ENCODE measurements at places on chromosomes 13 and 19.

- peak; percentile 85 for ATAC-seq
Observed at GRCh38 chr19:54339646-54340358, 840 bp upstream of the LILRA4 start.

- ATAC-seq: peak; percentile 86
Observed at GRCh38 chr13:27830010-27830409, 37.7 kb downstream of the GSX1 start.

DNA sequence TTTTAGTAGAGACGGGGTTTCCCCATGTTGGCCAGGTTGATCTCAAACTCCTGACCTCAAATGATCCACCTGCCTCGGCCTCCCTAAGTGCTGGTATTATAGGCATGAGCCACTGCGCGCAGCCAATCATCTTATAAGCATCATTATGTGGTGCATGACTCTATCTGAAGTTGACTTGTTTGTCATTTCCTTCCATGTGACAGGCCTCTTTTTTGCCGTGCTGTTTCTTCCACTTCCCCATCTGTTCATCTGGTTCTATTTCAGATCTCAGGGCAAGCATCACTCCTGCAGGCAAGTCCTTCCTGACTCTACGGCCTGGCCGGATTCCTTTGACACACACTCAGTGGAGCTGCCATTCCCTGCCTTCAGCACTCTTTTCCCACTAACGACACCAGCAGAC is 15.2 kb downstream of the COL5A3 start:
- no peak for ATAC-seq

GRCh38 chr19:48630296-48631063 is 6.7 kb downstream of the DBP start:
- no peak for ATAC-seq

GRCh38 chr19:58476498-58477015 is 405 bp downstream of the ZNF446 start:
- peak; percentile 0 for ATAC-seq

GRCh38 chr19:31378404-31378803 is 29.2 kb upstream of the TSHZ3 start:
- ATAC-seq: no peak

- ATAC-seq: peak; percentile 99
Observed at GRCh38 chr19:57559404-57560025, at the start of gene ZNF550. ZNF550 (minus strand) TSS chr19:57559863; CDS start chr19:57559682, 181 bp downstream.

- ATAC-seq: peak; percentile 19
Observed at GRCh38 chr19:49889687-49890348, 6.9 kb downstream of the IL4I1 start.

- peak; percentile 68 for ATAC-seq
Observed at GRCh38 chr19:51097166-51097738, 11.0 kb downstream of the CTU1 start.

- no peak for ATAC-seq
Observed at GRCh38 chr19:2044709-2045500, 6.1 kb downstream of the MKNK2 start.

DNA sequence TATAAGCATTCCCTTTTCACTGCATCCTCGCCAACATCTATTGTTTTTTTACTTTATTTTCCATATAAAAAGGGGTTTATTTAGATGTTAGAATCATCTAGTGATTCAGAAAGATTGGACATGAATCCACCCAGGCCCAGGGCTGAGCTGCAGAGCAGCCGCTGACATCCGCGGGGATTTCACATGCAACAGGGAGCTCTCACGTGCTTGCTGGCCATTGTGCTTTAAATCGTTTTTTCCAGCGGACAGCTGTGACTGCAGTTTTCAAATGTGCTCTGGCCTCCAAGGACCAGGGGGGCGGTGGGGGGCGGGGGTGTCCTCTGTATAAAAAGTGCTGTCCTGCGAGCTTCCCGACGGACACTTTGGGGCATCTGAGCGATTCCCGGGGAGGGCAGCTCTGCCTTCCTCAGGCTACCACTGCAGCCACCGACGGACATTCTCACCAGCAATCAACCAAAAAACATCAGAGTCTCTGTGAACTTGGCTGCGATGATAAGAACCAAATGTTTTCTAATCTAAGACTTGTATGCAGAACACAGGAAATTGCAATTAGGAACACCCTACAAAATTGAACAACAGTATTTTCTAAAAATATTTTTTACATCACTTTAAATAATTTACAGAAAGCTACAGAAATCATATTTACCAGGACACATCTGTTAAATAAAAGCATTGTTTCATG is 12.6 kb downstream of the RB1 start:
- ATAC-seq: no peak

- no peak for ATAC-seq
Observed at GRCh38 chr19:444677-445210, 16.1 kb downstream of the SHC2 start.

DNA sequence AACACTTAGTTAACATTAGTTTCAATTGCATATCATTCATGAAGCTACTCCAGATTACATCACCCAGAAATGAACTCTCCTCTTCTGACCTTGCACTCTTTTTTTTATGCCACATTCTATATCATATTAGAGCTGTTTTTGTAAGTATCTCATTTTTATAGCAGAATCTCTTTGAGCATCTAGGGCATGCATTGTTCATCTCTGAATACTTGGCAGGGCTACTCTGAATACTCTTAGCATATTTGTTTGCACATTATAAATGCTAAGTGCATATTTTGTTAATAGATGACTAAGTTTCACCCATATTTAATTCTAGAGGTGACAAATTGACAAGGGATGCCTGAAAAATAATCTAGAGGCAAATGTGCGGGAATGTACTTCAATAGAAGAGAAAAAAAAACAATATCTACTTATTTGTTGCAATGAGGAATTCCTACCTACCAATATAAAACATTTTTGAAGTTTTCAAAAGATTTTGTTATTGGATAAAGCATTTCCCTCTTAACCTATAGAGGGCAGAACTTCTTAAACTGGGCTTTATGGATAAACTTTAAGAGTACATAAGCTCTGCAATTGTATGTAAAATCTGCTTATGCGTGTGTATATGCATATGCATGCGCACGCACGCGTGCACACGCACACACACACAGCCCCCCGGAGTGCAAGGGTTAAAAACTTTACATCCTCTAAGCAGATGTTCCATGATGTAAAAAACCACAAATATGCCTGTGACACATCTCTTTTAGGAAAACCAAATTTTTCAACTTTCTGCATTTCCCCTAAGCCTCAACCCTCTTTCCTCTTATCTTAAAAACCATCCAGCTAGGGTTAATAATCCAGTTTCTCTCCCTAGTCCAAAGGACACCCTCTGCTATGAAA is 73.0 kb upstream of the OXGR1 start:
- no peak for ATAC-seq

- ATAC-seq: no peak
Observed at GRCh38 chr13:75508002-75508548, 26.1 kb upstream of the TBC1D4 start.

All from stimulated activated memory B cell treated with anti-CD40 and anti-IgM and Interleukin-4, amounts not matched to agents 10 μg/mL and 1 μg/mL and 100 μg/mL, for 72 hours (primary cell).